ENCODE measurements at places on chromosomes 6 and 20.

DNA sequence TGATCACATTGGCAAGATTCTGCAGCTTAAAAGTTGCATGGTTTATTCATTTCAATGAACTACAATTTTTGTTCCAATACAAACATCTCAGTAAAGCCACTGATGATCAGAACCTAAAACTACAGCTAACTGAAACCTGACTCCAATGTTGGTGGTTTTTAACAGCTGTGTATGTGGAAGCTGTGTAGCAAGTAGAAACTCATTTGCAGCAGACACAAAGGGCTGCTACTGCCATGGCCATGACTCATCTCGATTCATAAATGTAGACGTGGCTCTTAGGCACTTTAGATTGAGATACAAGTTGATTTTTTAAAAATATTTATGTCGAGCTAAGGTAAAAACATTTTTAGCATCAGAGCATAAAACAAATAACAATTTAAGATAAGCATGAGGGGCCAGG, 19.5 kb upstream of the MAP3K4 start:
- DNase-seq, result no peak

GRCh38 chr6:119240257-119241110, 109.1 kb downstream of the MAN1A1 start:
- DNase-seq, result no peak

- DNase-seq, result no peak
Measured at GRCh38 chr6:80029470-80029869, 25.0 kb downstream of the TTK start.

GRCh38 chr6:3320238-3320811, 61.6 kb downstream of the PSMG4 start:
- no peak for DNase-seq

GRCh38 chr6:2028457-2029038, 216.9 kb downstream of the GMDS start:
- no peak for DNase-seq

- DNase-seq, result no peak
Measured at GRCh38 chr6:41097467-41098090, 24.8 kb downstream of the NFYA start.

Data from CD4-positive, CD25-positive, alpha-beta regulatory T cell (primary cell).